ENCODE measurements at places on chromosomes 11 and 22.
A peak's percentile ranks its signal among the peaks of the same experiment; 100 is the strongest.

- peaks cover 26% of the 10 kb centered on the region for H3K27me3 ChIP-seq
- H3K4me1 ChIP-seq: peaks cover 3% of the 10 kb centered on the region
- H3K27ac ChIP-seq: no peak overlapping the region
- peak; percentile 81 for DNase-seq
- no peaks in the 10 kb centered on the region for H3K36me3 ChIP-seq
- H3K4me3 ChIP-seq: no peak overlapping the region
Observed at GRCh38 chr22:43388420-43388851, 23.4 kb upstream of the MPPED1 start.

DNA sequence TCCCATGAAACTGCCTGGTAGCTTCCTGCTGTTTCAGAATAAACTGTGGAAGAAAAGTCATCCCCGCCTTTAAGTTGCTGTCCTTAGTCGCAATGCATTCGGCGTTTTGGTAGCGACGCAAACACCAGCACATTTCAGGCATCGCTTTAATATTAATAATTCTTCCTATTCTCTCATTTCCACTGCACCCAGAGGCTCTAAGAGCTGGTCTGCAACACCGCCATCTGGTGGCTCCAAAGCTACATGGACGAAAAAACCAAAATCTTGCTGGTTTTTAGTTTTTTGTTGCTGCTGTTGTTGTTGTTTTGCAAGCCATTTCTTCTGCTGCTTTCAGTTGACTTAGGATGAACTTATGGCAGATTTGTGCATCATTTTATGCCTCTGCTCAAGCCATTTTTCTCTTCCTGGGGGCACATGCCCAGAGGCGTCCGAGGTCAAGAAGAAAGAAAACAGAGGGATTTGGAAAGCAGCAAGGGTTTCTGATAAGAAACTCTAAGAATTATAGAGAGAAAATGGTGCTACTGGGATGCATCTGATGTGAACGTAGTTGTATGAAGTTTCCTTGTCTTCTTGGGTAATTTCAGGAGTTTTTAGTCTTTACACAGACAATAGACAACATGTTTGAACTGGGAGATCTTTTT, 345.4 kb upstream of the KIRREL3 start:
- H3K36me3 ChIP-seq: no peaks in the 10 kb centered on the region
- H3K27ac ChIP-seq: no peak overlapping the region
- H3K4me1 ChIP-seq: no peaks in the 10 kb centered on the region
- H3K4me3 ChIP-seq: no peak overlapping the region
- DNase-seq: peak; percentile 7
- no peaks in the 10 kb centered on the region for H3K27me3 ChIP-seq

DNA sequence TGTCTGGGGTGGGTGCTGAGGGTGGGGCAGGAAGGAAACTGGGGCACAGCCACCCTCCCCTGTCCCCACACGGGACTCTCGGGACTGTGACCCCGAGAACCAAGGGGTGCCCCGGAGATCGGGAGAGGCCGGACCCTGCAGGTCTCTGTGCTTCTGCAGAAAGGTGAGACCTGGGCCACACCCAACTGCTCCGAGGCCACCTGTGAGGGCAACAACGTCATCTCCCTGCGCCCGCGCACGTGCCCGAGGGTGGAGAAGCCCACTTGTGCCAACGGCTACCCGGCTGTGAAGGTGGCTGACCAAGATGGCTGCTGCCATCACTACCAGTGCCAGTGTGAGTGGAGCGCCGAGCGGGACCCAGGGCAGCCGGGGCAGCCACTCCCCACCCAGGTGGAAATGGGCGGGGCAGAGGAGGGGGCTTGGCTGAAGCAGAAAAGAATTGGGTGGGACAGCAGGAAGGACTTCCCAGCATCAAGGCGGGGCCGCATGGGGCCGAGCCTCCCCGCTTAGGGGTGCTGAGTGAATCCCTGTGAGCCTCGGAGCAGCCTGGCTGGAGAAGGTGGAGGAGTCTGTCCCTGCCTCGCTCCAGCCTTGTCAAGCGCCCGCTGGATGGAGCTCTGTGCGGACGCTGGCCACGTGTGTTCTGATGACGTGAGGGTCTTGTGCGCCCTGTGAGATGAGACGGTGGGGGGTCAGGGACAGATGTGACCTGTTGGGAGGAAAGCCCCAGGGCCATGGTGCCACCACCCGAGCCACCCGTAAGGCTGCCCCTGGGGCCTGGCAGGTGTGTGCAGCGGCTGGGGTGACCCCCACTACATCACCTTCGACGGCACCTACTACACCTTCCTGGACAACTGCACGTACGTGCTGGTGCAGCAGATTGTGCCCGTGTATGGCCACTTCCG, 29.3 kb upstream of the MUC5B start:
- no peaks in the 10 kb centered on the region for H3K4me1 ChIP-seq
- DNase-seq: no peak
- no peak overlapping the region for H3K4me3 ChIP-seq
- peaks cover 4% of the 10 kb centered on the region for H3K27me3 ChIP-seq

GRCh38 chr22:49404576-49405241, 423.0 kb downstream of the BRD1 start:
- no peak overlapping the region for H3K4me3 ChIP-seq
- peaks cover 6% of the 10 kb centered on the region for H3K27me3 ChIP-seq
- H3K27ac ChIP-seq: no peak overlapping the region
- no peaks in the 10 kb centered on the region for H3K4me1 ChIP-seq
- H3K36me3 ChIP-seq: no peaks in the 10 kb centered on the region

DNA sequence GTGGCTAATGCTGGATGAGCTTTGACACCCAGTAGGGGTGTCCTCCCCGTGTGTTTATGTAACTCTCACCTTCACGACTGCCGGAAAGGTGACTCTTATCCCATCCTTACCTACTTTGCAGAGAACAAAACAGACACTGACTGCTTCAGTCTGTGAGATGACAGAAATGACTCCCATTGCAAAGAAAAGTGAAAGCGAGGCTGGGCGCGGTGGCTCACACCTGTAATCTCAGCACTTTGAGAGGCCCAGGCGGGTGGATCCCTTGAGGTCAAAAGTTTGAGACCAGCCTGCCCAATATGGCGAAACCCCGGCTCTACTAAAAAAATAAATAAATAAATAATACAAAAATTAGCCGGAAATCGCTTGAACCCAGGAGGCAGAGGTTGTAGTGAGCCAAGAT, 106.4 kb upstream of the ANO1 start:
- no peak overlapping the region for H3K27ac ChIP-seq
- no peak for DNase-seq
- H3K27me3 ChIP-seq: peaks cover 12% of the 10 kb centered on the region
- H3K4me3 ChIP-seq: no peak overlapping the region

DNA sequence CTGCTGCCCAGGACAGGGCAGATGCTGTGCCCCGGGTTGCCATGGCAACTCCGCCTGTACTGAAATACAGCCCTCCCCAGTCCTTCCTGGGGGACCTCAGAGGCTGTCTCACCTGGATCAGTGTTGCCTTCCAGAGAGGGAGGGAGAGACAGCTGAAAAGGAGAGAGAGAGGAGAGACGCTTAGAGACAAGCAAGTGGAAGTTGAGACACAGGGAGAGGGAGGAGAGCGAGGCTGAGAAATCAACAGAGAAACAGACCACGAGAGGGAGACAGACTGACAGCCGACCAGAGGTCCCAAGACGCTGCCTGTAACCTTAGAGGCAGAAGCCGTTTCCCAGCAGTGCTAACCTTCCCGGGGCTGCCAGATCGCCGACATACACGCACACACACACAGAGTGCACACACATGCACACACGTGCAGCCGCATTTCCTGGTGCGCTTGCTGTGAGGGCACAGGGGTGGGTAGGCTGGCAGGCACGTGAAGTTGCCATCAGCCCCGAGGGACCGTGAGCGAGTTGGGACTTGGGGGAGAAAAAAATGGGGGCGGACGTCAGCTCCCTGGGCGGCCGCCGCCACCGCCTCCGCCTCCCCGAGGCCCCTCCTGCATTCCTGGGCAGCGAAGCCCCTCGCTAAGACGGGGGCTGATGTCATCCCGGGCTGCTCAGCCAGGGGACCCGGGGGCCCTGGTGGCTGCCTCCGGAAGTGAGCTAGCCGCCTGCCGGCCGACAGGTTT, 88.6 kb upstream of the CRYBB3 start:
- H3K4me3 ChIP-seq: peak overlapping the region; percentile 77
- no peaks in the 10 kb centered on the region for H3K36me3 ChIP-seq
- peaks cover 2% of the 10 kb centered on the region for H3K27me3 ChIP-seq
- peaks cover 20% of the 10 kb centered on the region for H3K4me1 ChIP-seq
- peak overlapping the region; percentile 70 for H3K27ac ChIP-seq

GRCh38 chr11:8777907-8778767, 95.5 kb downstream of the RPL27A start:
- no peaks in the 10 kb centered on the region for H3K36me3 ChIP-seq
- peaks cover 5% of the 10 kb centered on the region for H3K27me3 ChIP-seq
- H3K4me1 ChIP-seq: peaks cover 2% of the 10 kb centered on the region
- no peak for DNase-seq

DNA sequence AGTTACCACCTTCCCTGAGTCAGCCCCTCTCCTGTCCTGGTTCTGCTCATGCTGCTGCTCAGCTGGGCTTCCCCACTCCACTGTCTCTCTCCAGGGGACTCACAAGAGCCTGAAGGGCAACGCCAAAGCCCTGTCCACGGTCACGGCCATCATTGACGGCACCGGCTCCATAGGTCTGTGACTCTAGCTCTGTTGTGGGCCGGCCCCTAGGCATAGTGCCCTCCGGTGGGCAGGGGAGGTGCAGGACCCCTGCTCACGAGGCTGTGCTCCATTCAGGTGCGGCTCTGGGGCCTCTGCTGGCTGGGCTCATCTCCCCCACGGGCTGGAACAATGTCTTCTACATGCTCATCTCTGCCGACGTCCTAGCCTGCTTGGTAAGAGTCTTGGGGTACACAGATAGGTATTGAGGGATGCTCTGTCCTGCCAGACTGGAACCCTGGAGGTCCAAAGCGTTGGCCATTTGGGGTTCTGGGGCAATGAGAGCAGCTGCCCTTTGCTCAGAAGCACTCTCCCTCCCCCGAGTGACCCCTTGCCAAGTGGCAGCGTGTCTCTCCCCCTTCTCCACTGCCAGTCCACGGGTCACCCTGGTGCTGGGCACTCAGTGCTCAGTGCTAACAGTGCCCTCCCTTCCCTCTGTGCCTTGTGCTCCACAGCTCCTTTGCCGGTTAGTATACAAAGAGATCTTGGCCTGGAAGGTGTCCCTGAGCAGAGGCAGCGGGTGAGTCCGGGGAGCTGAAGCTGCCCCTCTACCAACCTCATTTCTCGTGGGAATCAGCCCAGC, 22.4 kb downstream of the SLC37A2 start:
- H3K36me3 ChIP-seq: no peaks in the 10 kb centered on the region
- H3K4me1 ChIP-seq: no peaks in the 10 kb centered on the region
- no peak overlapping the region for H3K4me3 ChIP-seq
- H3K27me3 ChIP-seq: no peaks in the 10 kb centered on the region

- H3K4me3 ChIP-seq: no peak overlapping the region
- peaks cover 19% of the 10 kb centered on the region for H3K27me3 ChIP-seq
- no peaks in the 10 kb centered on the region for H3K36me3 ChIP-seq
- DNase-seq: no peak
- no peaks in the 10 kb centered on the region for H3K4me1 ChIP-seq
Observed at GRCh38 chr22:35525687-35526332, 14.8 kb upstream of the RASD2 start.

- H3K27ac ChIP-seq: no peak overlapping the region
- no peaks in the 10 kb centered on the region for H3K4me1 ChIP-seq
- H3K27me3 ChIP-seq: no peaks in the 10 kb centered on the region
- H3K36me3 ChIP-seq: no peaks in the 10 kb centered on the region
- DNase-seq: no peak
- no peak overlapping the region for H3K4me3 ChIP-seq
Observed at GRCh38 chr11:64833198-64833502, 11.3 kb downstream of the CDC42BPG start.

- DNase-seq: no peak
- no peak overlapping the region for H3K27ac ChIP-seq
- H3K27me3 ChIP-seq: peaks cover 2% of the 10 kb centered on the region
- no peaks in the 10 kb centered on the region for H3K4me1 ChIP-seq
- no peaks in the 10 kb centered on the region for H3K36me3 ChIP-seq
Observed at GRCh38 chr11:109680127-109680526, 258.1 kb downstream of the C11orf87 start.

Measured in activated naive CD8-positive, alpha-beta T cell treated with anti-CD3 and anti-CD28 coated beads, Interleukin-2, amount 50 U/mL, for 24 hours (primary cell).